NCI-H460 (cell line): ENCODE measurements at places on chromosomes 6 and 20. TPM values are rescaled to one million over a fixed set of nuclear protein-coding genes. Genes with fewer than 3 reads are reported as not detected.

SIGLEC1 gene
- not detected in 2 replicates for total RNA-seq

EFCAB8 gene
- not detected in 2 replicates for total RNA-seq

HLA-DMB gene
- not detected in 2 replicates for total RNA-seq

C6orf58 gene
- not detected in 2 replicates for total RNA-seq

LRRC1 gene
- 3.2 and 4.2 TPM in 2 replicates for total RNA-seq

AIF1 gene
- not detected in 2 replicates for total RNA-seq

HNF4A gene
- 0.12 TPM in 1 of 2 replicates, not detected in the other for total RNA-seq

OR12D1 gene
- not detected in 2 replicates for total RNA-seq

DLK2 gene
- not detected in 2 replicates for total RNA-seq

ZSCAN12 gene
- total RNA-seq = 3.9 and 5.7 TPM in 2 replicates

ASXL1 gene
- total RNA-seq = 29.8 and 35.4 TPM in 2 replicates

CD93 gene
- not detected in 2 replicates for total RNA-seq

PTPRK gene
- 5.5 and 9.7 TPM in 2 replicates for total RNA-seq

ZNF391 gene
- total RNA-seq = 4.2 and 5.5 TPM in 2 replicates

VSTM2L gene
- total RNA-seq = not detected in 2 replicates

SLCO4A1 gene
- 91.6 and 97.1 TPM in 2 replicates for total RNA-seq

LRRN4 gene
- not detected in 2 replicates for total RNA-seq

GTSF1L gene
- not detected in 2 replicates for total RNA-seq

GRM1 gene
- total RNA-seq = not detected in 2 replicates

TFAP2A gene
- 13.6 and 14.2 TPM in 2 replicates for total RNA-seq

SLC35D3 gene
- not detected in 2 replicates for total RNA-seq
